ENCODE measurements at places on chromosomes 16 and 17. TPM values are rescaled to one million over a fixed set of nuclear protein-coding genes. Genes with fewer than 3 reads are reported as not detected.

- H3K36me3 ChIP-seq, result no peaks in the 10 kb centered on the region
- H3K27ac ChIP-seq, result no peak overlapping the region
- H3K27me3 ChIP-seq, result no peaks in the 10 kb centered on the region
- H3K4me3 ChIP-seq, result no peak overlapping the region
- DNase-seq, result peak; percentile 37
- H3K4me1 ChIP-seq, result peaks cover 15% of the 10 kb centered on the region
These were observed 119.4 kb downstream of the SOCS1 start for GRCh38 chr16:11136600-11136999.

- no peak overlapping the region for H3K4me3 ChIP-seq
- H3K4me1 ChIP-seq, result peaks cover 9% of the 10 kb centered on the region
- H3K36me3 ChIP-seq, result no peaks in the 10 kb centered on the region
- peak; percentile 8 for DNase-seq
- no peak overlapping the region for H3K27ac ChIP-seq
- no peaks in the 10 kb centered on the region for H3K27me3 ChIP-seq
These were observed 9.2 kb downstream of the SCGB1C2 start for GRCh38 chr17:146546-146945.

GRCh38 chr16:79985606-79986005 lies 385.1 kb upstream of the MAF start:
- H3K27ac ChIP-seq, result no peak overlapping the region
- no peaks in the 10 kb centered on the region for H3K4me1 ChIP-seq
- no peaks in the 10 kb centered on the region for H3K36me3 ChIP-seq
- DNase-seq, result no peak
- H3K27me3 ChIP-seq, result no peaks in the 10 kb centered on the region
- no peak overlapping the region for H3K4me3 ChIP-seq

DNA sequence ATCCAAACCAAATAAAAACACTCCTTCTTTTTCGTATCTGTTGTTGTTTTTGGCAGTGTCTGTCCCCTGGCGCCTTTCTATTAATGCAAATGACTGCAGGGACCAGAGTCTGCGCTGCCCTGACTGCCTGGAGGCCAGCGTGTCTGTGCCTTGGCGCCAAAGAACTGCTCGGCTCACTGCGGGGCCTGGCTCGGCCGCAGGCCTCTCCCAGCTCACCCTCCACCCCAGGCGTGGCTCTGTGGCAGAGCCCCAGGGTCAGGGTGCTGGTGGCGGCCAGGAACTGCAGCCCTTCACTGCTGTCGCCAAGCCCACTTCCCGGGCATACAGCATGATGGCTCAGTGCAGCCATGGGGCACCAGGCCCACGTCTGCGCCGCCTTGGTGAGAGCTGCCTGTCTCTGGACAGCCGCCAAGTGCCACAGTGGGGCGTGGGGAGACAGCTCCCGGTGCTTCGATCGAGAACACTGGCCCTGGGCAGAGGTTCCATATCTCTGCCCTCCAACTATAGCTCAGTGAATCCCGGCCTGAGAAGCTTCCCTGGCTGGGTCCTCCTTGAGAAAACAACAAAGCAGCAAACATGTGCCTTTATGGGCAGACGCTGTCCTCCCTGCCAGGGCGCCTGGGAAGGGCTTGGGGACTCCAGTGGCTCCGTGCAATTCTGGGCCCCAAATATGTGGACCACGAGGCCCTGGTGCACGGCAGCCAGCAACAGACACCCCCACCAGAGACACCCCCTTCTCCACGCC lies 11.1 kb downstream of the CANT1 start:
- peaks cover 15% of the 10 kb centered on the region for H3K4me1 ChIP-seq
- H3K4me3 ChIP-seq, result no peak overlapping the region
- no peaks in the 10 kb centered on the region for H3K27me3 ChIP-seq
- DNase-seq, result no peak
- H3K36me3 ChIP-seq, result peaks cover 6% of the 10 kb centered on the region
- no peak overlapping the region for H3K27ac ChIP-seq

GRCh38 chr17:68973098-68973846 lies 18.1 kb upstream of the ABCA8 start:
- no peak overlapping the region for H3K27ac ChIP-seq
- no peak overlapping the region for H3K4me3 ChIP-seq
- H3K27me3 ChIP-seq, result no peaks in the 10 kb centered on the region
- H3K4me1 ChIP-seq, result peaks cover 3% of the 10 kb centered on the region
- no peak for DNase-seq
- H3K36me3 ChIP-seq, result no peaks in the 10 kb centered on the region

DNA sequence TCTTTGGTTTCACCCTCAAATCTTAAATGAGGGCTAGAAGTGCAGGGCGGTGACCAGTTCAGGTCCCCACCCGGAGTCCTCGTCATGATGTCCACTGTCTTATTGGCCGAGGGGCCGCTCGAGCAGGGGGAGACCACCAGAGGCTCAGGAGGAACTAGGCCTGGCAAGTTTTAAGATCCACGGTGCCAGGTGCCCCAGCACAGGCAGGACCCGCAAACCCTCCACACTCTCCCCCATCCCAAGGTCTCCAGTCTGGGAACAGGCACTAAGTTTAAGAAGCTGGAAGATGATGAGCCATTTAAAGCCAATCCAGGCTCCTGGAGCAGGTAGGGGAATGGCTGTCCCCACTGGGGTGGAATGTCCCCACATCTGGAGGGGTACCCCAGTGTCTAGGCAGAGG lies 4.1 kb downstream of the DLX3 start:
- H3K4me3 ChIP-seq, result no peak overlapping the region
- H3K27ac ChIP-seq, result no peak overlapping the region
- H3K36me3 ChIP-seq, result no peaks in the 10 kb centered on the region
- peaks cover 18% of the 10 kb centered on the region for H3K27me3 ChIP-seq
- H3K4me1 ChIP-seq, result peaks cover 26% of the 10 kb centered on the region

GRCh38 chr17:41013181-41013580 lies 4.3 kb upstream of the KRTAP3-1 start:
- no peaks in the 10 kb centered on the region for H3K4me1 ChIP-seq
- H3K27me3 ChIP-seq, result no peaks in the 10 kb centered on the region
- no peak overlapping the region for H3K27ac ChIP-seq
- H3K4me3 ChIP-seq, result no peak overlapping the region
- no peaks in the 10 kb centered on the region for H3K36me3 ChIP-seq
- no peak for DNase-seq

DNA sequence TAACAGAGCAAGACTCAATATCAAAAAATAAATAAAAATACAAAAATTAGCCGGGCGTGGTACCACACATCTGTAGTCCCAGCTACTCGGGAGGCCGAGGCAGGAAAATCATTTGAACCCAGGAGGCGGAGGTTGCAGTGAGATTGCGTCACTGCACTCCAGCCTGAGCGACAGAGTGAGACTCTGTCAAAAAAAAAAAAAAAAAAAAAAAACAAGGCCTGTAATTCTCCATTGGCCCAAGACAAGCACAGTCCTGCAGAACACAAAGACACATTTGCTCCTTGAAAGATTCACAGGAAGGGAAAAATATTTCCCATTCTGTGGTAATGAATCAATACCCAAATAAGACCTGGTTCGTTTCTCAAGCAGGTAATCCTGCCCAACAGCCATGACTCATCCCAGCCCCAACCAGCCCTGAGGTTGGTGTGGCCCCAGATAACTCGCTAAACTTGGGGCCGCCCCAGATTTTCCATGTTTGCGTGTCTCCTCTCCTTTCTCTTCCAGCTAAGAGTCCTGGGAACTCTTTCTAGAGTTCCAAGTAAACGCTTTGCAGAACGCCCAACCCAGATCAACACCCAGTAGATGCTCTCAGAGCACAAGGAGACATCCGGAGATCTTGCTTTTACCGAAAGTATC lies 40.3 kb upstream of the SNN start:
- H3K4me3 ChIP-seq, result no peak overlapping the region
- no peak overlapping the region for H3K27ac ChIP-seq
- no peaks in the 10 kb centered on the region for H3K27me3 ChIP-seq
- no peaks in the 10 kb centered on the region for H3K36me3 ChIP-seq
- DNase-seq, result no peak

DNA sequence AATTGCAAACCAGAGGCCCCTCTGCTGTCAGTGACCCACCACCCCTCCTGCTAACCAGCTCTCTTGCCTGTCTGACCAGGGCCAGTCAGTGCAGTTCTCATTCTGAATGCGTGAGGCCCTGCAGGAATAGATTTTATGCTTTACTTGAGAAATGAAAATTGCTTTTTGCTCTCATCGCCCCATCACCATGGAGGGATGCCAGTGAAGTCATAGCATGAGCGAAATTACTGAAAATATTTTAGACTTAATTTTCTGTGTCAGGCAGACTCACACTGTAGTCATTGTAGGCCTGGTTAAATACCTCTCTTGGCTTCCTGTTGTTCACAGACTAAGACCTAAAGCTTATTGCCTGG lies 490.5 kb upstream of the CDH5 start:
- no peaks in the 10 kb centered on the region for H3K4me1 ChIP-seq
- no peak for DNase-seq
- H3K36me3 ChIP-seq, result no peaks in the 10 kb centered on the region
- H3K27me3 ChIP-seq, result no peaks in the 10 kb centered on the region
- no peak overlapping the region for H3K4me3 ChIP-seq
- H3K27ac ChIP-seq, result no peak overlapping the region

DNA sequence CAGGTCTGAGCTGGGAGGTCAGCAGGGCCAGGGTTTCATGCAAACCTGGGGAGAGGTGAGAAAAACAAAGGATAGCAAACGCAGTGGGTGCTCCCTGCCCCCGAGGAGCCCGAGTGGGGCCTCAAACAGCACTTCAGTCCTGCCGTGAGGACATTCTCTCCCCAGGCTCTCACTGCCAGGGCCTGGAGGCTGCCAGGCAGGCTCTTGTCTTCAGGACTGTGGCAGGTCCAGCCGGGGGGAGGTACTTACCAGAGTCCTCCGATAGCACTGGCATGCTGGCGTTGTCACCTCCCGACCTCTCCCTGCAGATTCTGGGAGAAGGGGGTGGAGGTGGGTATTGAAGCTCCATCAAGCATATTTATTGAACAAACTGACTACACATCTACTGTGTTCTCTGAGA lies 1.3 kb downstream of the MPP3 start:
- DNase-seq, result peak; percentile 28
- H3K4me1 ChIP-seq, result peaks cover 26% of the 10 kb centered on the region
- H3K36me3 ChIP-seq, result no peaks in the 10 kb centered on the region
- H3K27me3 ChIP-seq, result no peaks in the 10 kb centered on the region
- no peak overlapping the region for H3K27ac ChIP-seq

KREMEN2 gene
- not detected for total RNA-seq

DNA sequence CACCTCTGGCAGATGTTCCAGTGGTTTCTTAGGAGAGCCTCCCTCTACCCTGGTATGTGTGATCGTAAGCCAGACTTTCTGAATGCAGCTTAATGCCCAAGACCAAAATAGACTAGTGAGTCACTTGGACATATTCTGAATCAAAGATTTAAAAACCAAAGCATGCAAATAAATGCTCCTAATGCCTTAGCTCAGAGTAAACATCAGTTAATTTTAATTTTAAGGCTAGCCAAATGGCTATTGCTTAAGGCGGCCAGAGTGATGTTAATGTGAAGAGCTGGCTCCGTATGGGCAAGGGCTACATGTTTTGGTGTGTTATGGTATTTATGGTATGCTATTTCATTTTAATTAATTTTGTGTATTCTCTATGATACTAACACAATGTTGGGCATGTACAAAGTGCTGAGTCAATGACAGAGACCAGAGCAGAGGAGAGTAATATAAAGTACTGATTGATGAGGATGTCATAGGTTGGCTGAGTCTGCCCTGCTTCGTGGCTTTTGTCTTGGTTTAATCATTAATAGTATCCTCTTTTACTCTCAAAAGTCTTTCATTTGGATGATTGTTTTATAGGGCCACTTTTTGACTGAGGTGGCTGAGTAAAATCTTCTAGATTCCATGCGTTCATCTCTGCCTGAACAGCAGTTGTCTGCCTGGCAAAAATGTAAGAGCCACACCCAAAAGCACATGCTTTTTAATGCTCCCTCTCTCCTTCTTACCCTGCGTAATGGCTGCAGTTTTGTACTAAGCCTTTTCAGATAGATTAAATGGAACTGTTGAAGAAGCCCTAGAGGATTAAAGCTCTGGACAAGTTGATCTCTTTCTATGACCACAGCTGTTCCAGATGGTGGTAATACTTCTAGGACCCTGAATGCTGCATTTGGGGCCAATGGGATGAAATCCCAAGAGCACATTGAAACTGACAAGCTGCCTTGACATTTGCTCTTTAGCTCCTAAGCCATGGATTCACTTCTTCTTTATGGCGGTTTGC lies 59.6 kb downstream of the MAP2K6 start:
- H3K27ac ChIP-seq, result no peak overlapping the region
- H3K4me1 ChIP-seq, result peaks cover 23% of the 10 kb centered on the region
- no peak overlapping the region for H3K4me3 ChIP-seq
- H3K36me3 ChIP-seq, result no peaks in the 10 kb centered on the region
- no peak for DNase-seq

GRCh38 chr17:63533433-63534077 lies 10.4 kb downstream of the KCNH6 start:
- no peak for DNase-seq
- H3K27me3 ChIP-seq, result no peaks in the 10 kb centered on the region
- no peak overlapping the region for H3K4me3 ChIP-seq
- peaks cover 6% of the 10 kb centered on the region for H3K4me1 ChIP-seq
- no peaks in the 10 kb centered on the region for H3K36me3 ChIP-seq
- H3K27ac ChIP-seq, result no peak overlapping the region

- H3K36me3 ChIP-seq, result peaks cover 19% of the 10 kb centered on the region
- H3K27ac ChIP-seq, result no peak overlapping the region
- peaks cover 26% of the 10 kb centered on the region for H3K4me1 ChIP-seq
- no peaks in the 10 kb centered on the region for H3K27me3 ChIP-seq
- no peak overlapping the region for H3K4me3 ChIP-seq
- no peak for DNase-seq
These were observed 24.4 kb downstream of the SNN start for GRCh38 chr16:11692651-11693050.

DNA sequence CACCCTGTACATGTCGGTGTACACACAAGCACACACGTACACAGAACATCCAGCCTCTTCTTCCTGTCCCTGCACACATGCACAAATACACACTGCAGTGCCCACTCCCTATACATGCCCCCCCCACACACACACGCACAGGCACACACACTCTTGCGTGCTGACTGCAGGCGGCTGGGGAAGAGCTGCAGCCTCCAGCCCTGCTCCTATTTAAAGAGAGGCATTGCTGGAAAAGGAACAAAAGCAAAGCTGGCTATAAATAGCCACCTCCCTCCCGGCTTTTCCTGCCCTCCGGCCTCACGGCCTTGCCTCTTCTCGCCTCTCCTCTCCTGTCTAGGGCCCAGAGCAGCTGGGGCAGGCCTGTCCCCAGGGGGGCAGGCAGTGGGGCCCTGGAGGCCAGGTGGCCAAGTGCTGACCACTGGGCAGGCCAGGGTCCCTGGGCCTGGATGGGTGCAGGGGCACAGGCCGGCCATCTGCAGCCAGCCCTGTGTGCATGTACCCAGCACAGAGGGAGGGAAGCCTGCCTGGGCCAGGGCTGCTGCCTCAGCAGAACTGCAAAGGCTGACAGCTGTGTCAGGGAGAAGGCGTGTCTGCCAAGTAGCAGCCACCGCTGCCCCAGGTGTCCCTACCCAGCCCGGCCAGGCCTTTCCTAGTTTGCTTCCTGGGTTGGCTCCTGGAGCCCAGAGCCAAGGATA lies 25.4 kb downstream of the RTN4RL1 start:
- peaks cover 68% of the 10 kb centered on the region for H3K4me1 ChIP-seq
- H3K4me3 ChIP-seq, result no peak overlapping the region
- H3K36me3 ChIP-seq, result no peaks in the 10 kb centered on the region
- no peaks in the 10 kb centered on the region for H3K27me3 ChIP-seq
- peak overlapping the region; percentile 94 for H3K27ac ChIP-seq
